ENCODE measurements at places on chromosomes 6 and 20. TPM values are rescaled to one million over a fixed set of nuclear protein-coding genes. Genes with fewer than 3 reads are reported as not detected.

GRCh38 chr6:5706124-5707033 is 300.3 kb downstream of the NRN1 start:
- no peak for ATAC-seq

DNA sequence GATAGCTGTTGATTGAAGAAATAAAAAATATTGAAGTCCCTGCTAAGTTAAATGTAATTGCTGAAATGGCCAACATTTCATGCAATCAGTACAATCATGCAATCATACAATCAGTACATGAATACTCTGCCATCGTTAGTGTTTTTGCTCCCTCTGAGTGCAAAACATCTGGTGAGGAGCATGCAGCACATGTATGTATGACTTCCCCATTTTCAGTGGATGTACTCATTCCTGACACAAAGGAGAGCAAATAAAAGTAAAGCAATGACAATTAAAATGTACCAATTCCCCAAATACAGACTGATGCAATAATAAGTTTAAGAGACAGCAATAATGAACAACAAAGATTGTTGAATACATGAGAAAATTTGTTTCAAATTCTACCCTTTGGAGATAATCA is 140.7 kb downstream of the PLCB1 start:
- ATAC-seq: no peak

DNA sequence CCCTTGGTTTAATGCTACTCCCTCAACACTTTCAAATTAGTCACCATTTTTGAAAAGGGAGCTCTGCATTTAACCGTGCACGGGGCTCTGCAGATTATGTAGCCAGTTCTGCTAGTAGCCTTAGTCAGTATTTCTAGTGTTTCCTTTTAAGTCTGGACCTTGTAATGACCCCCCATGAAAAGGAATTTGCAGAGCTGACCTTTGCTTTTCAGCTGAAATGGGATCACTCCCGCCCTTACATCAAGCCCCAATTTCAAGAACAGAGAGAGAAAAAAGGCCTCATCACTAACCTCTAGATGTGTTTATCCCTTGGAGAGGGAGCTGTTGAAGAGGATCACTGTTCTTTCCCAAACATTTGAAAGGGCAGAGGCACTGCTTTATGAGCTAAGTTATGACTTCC is 490.7 kb upstream of the BTBD3 start:
- no peak for ATAC-seq

- ATAC-seq: no peak
These were observed 230.6 kb downstream of the UTRN start for GRCh38 chr6:144515761-144516160.

DNA sequence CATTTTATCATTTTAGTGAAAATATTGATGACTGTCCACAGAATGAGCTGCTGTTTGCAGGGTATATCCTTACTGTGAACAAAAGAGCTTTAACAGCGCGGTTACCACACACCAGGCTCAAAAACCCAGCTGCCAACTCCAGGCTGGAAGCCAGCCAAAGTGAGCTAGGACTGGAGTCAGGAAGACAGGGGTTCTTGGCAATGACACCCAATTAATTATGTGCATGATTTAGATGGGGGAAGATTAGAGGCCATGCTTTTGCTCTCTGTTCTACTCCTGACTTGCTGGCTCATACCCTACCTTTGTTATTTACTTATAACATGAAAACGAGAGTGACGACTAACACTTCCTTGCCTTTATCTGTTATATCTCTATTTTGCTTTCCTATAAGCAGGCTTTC is 128.9 kb upstream of the SHLD1 start:
- peak; percentile 71 for ATAC-seq

CPNE5 gene
- total RNA-seq: 2.3 TPM

HS3ST5 gene
- total RNA-seq: 1.6 TPM

GLYATL3 gene
- total RNA-seq: not detected

DNA sequence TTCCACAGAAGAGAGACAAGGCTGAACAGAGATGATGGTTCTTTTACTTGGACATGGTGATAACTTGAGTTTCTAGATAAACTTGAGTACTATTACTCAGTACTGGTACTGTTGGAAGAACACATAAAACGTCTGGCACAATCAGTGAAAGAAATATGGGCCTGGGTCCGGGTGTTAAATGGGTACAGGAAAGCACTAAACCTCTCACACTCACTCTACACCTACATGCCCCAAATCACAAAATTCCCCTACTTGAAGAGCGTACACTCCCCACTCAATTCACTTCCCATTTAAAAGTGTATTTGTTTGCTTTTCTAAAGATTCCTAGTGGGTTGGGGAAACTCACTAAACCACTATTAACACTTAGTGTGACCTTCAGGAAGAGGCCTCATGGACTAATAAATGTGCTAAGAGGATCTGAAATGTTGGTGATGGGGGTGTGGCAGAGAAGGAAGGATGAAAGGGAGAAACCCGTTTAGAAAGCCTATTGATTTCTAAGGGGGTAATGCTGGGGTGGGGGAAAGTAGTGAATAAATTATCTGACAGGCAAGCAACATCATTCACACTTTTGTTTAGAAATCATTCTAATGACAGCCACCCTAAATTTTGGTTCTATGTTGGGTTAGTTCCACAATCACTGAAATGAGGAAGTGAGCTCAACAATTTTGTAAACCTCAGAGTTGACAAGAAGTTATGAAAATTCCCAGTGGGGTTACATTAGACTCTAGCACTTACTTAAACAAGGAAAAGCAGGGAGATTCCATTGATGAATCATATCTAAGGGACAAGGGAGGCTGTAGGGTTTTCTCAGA is 222.6 kb upstream of the MARCKS start:
- no peak for ATAC-seq

DNA sequence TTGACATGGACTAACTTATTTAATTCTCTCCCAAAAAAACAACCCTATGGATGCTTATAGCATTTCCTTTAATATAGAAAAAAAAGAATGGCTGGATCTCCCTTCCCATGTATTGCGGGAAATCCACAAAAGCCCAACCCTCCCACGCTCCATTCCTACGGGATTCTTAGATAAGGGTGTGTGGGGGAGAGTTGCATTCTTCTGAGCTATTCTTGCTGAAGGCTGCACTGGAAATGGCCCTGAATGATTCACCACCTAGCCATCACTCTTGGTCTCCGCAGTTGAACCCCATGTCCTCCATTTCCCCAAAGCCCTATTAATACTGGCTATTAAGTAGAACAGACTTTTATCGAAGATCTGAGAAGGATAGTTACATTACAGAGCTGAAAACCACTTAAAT is 41.9 kb upstream of the ADGRF5 start:
- no peak for ATAC-seq
